ENCODE measurements at places on chromosomes 16 and 17. TPM values are rescaled to one million over a fixed set of nuclear protein-coding genes. Genes with fewer than 3 reads are reported as not detected.

Gene ICAM2
- total RNA-seq: 30.6 TPM

Gene SHBG
- total RNA-seq: not detected

DNA sequence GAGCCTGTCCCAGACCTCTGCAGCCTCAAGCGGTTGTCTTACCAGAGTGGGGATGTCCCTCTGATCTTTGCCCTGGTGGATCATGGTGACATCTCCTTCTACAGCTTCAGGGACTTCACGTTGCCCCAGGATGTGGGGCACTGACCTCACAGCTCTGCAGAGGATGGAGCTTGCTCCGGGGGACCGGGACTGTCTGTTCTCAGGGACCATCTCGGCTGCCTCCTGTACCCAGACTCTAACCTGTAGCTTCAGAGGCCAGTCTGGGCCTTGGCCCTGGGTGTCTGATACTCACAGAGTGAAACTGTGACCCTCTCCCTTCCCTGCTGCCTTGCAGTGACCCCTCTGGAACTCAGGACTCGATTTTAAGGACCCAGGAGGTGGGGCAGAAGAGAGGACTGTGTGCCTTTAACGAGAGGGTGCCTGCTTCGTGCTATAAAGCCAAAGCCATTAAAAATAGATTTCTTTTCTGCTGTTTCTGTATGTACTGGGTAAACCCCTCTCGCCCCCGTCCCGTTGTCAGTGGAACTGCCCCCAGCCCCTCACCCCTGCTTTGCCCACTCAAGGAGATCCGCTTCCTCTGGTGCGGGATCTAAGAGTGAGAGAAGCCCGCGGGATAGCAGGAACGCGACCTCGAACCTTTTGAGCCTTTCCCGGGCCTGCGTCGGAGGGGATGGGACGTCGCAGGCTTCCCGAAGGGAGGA, 1.1 kb upstream of the LLGL2 start:
- no peak for DNase-seq

Gene TNFRSF13B
- total RNA-seq: not detected

GRCh38 chr16:30918614-30919013, 4.8 kb upstream of the FBXL19 start:
- DNase-seq: no peak

- DNase-seq: no peak
Observed at GRCh38 chr16:3529175-3529574, 28.4 kb downstream of the CLUAP1 start.

Gene SCGB1C2
- total RNA-seq: not detected

Gene KRT24
- not detected for total RNA-seq

Gene ARHGAP44
- total RNA-seq: 9.9 TPM

Gene CD68
- total RNA-seq: 26.6 TPM

DNA sequence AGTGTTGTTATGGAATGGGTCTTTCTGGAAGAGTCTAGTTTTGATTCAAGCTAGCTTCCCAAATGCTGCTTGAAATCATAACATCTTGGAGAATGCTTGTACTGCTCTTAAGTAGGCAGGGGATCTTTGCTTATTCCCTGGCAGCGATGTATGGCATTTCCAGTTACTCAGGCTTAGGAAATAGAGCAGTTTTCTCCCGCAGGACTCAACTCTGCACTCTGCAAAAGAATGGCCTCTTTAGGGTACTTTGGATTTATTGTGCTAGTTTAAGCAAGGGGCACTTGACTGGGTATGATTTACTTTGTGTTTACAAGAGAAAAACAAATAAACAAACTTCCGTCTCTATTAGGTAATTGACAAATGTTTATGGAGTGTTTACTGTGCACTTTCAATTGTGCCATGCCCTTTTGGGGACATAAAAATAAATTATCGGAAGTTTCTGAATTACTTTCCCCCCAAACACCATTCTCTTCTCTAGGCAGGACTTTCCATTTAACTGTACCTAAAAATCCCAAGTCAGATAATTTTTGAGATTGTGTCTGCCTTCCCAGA, 164.0 kb downstream of the MAP2K6 start:
- DNase-seq: no peak

DNA sequence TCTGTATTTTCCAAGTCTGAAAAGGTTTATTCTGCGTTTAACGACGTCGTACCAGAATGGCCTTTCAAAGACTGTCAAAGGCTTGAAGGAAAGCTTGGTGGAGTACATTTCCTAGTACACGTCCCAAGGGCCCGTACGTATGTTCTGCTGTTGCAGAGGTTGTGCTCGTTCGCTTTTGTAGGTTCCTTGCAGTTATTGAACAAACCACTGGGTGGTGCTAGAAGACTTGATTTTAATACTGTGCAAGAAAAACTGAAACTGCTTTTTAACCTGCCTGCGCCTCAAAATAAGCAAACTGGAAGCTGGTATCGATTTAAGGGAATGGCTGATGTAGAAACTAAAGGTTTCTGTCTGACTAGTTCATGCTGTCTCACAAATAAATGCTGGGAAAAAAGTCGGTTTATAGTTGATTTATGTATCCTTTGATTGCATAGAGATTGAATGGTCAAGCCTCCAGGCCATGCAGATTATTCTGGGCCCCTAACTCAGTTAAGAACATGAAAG, 54.6 kb downstream of the USP10 start:
- no peak for DNase-seq

Measured in left ventricle myocardium superior (tissue), 1 donor.